ENCODE measurements at places on chromosomes 12 and 14.
A peak's percentile ranks its signal among the peaks of the same experiment; 100 is the strongest.

GRCh38 chr12:13573698-13574321, 377.3 kb downstream of the EMP1 start:
- no peak for DNase-seq

- DNase-seq: no peak
These were observed 131.0 kb upstream of the EEA1 start for GRCh38 chr12:93059925-93060665.

- DNase-seq: no peak
These were observed 52.2 kb downstream of the SPATA7 start for GRCh38 chr14:88437658-88438057.

DNA sequence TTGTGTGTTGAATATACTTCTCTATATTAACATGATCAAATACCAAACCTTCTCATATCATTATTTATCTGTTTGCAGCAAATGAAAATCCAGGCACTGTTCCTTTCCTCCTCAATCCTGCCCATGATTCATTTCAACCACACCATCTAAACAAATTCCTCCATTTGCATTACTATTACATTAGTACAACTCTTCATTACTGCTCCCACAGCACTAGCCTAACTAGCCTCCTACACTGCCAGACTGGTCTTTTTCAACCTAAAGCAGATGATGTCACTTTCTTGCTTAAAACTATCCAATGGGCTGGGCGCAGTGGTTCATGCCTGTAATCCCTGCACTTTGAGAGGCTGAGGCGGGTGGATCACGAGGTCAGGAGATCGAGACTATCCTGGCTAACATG, 117.3 kb upstream of the MYF6 start:
- DNase-seq: no peak

- DNase-seq: no peak
These were observed 182.2 kb upstream of the MDGA2 start for GRCh38 chr14:47857646-47858045.

GRCh38 chr14:74314576-74314975, 11.8 kb upstream of the ABCD4 start:
- peak; percentile 50 for DNase-seq

DNA sequence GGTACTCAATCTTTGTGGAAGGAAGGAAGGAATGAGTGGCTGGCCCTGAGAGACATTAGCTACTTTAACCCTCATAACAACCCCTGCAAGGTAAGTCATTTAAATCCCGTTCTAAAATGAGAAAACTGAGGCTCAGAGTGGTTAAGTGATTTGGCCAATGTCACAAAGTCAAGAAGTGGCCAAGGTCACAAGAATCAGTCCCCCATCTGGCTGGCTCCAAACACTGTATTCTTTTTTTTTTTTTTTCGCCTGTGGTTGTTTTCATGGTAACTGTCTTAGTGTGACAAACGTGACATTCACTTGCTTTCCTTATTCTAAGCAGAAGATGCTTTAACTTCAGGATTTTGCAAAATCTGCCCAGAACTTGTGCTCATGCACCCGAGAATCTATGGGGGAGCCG, 2.8 kb downstream of the TTC7B start:
- DNase-seq: no peak

DNA sequence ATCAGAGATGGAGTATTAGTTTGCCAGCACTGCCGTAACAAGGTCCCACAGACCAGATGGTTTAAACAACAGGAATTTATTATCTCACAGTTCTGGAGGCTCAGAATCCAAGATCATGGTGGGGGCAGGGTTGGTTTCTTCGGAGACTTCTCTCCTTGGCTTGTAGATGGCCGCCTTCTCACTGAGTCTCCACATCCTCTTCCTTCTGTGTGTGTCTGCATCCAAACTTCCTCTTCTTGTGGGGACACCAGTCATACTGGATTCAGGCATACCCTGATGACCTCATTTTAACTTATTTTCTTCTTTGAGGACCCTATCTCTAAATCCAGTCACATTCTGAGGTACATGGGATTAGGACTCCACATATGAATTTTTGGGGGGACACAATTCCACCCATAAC, 455.5 kb downstream of the RGS6 start:
- DNase-seq: no peak

GRCh38 chr14:67532998-67533753, at the start of gene PLEKHH1:
Gene PLEKHH1 (plus strand): TSS chr14:67533290. CDS start chr14:67541868, 8,578 bp downstream.
- DNase-seq: peak; percentile 88

DNA sequence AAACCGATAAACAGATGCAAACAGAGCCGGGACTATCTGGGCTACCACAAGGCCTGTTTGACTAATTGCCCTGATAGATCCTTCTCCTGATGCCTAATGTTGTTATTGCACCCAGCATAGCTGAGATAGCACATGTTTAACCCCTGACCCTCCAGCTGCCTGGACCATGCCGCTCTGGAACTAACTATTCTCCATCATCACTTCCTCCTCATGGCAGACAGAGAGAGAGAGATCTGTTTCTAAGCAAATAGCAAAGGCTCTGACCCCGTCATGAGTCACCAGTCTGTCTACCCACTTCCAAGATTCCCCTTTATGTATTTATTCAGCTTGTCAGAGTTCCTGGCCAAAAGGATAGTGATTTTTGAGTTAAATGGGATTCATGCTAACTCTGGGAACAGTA, 58.2 kb upstream of the FLRT2 start:
- DNase-seq: peak; percentile 25

DNA sequence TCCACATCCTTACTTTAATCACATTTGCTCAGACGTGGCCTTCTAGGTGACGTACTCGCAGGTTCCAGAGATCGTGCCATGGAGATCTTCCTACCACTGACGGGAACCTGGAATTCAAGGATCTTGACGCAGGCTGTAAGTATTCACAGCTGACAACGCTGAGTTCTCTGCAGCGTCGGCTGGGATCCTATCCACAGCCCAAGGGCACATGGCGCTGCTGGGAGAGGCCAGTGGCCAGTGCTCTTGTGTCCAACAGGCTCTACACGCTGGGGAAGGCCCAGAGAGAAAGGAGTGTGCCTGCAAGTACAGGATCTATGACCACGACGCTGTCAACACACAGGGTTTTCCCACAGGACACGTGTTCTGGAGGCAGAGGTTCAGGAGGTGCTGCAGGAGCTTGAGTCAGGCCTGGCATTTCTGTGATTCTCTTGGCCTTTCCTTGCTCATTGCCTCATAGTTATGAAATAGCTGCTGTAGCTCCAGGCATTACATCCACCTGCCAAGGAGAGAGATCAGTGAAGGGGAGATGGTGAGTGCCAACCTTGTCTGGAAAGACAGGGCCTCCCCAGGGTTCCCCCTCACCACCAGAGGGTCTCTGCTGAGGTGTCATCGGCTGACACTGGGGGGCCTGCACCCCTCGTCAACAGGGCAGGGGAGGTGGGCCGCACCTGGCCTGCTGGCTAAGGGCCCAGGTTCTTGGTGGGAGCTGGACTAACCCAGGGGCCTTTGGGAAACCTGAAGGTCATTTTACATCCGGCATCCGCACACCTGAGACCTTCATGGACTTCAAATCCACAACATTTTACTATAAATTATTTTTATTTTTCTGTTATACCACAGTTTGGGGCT, 21.3 kb downstream of the LRCOL1 start:
- DNase-seq: no peak

GRCh38 chr12:62629971-62630739, 163.5 kb downstream of the MON2 start:
- no peak for DNase-seq

DNA sequence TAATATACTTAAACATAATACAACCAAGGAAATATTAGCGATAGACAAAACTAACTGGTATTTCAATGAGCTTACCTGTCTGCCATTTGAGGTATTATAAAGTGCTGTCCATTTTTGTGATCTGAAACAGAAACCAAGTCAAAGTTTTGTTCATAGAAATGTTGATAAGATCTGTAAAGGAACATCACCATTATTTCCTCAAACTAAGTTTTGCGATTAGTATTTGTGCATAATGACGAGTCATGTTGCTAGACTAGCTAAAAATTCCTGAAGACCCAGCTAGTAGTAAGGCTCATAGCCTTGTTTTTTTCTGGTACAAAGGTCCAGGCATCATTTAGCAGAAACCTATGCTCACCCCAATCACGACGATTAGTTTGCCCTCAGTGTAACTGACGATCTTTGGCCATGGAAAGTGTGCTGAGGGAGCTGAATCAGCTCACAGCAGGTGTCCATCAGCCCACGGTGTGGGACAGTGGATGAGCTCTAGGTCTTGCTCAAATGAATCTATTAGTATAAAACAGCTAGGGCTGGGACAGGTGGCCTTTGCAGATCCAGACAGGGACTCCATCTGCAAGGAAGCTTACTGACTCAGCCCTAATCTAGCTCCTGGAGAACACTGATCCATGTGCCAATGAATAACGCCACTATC, 28.7 kb downstream of the GIT2 start:
- no peak for DNase-seq

GRCh38 chr14:87883750-87884149, 109.2 kb downstream of the GALC start:
- no peak for DNase-seq

DNA sequence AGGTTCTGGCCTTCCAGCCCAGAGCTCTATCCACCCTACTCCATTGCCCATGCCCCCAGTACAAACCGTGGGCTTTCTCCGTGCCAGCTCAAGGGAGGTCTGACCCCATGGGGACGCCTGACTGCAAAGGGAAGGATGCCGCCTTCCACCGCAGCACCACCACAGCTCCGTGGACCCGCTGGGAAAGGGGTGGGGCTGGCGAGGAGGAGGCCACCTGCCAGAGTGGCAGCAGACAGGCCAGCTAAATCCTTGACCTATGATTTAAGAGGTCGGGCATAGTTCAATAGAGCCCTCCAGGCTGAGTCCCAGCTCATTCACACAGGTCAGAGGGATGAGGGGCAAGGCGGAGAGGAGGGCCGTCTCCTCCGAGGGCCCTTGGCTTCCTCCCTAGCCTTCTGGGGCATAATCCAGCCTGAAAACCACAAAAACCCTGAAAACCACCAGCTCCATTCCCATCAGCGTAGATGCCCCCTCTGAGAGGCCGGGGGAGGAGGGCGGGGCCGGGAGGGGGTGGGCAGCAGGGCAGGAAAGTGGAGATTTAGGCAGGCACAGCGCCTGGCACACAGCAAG, 14.9 kb upstream of the FIGNL2 start:
- DNase-seq: peak; percentile 70

DNA sequence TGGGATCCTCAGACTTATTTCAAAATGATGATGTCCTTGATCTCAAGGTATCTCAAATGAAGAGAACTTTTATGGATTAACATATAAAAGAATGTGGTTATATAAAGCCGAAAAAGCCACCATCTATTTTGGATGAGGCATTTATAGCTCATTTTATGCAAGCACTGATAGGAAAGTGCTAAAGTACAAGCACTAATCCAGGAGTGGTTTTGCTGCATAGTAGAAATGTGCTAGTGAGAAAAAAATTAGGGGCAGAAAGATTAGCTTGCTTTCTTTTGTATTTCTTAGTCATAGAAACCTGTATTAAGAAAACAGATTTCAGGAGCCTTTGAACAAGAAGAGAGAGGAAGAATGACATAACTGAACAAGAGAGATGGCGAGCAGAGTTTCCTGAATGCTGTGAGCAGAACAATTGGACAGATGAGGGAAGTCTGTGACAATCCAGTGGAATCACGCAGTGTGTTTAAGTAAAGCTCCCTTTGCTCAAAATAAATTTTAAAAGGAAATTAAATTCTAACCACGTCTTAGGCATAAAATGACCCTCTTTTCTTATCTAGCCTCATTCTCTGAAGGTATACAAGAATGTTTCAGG, 238.2 kb upstream of the NOVA1 start:
- no peak for DNase-seq

DNA sequence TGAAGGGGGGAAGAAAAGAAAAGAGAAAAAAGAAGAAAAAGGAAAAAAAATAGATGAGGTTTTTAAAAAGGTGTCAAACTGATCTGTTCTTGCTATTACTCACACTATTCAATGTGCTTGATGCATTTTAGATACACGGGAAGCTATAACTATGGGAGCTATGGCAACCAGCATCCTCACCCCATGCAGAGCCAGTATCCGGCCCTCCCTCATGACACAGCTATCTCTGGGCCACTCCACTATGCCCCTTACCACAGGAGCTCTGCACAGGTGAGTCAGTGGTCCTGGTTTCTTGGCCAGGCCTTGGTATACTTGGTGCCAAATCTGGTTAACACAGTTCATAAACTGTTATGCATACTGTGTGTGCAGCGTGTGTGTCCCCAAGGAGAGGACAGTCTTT, 24.0 kb upstream of the RIC8B start:
- no peak for DNase-seq

Measured in eye (tissue), 1 donor.